ENCODE measurements at places on chromosomes 7 and 10.

GRCh38 chr10:44064987-44065787, 319.7 kb downstream of the CXCL12 start:
- no peak for DNase-seq

GRCh38 chr10:130463876-130464364, 327.7 kb downstream of the GLRX3 start:
- DNase-seq, result no peak

DNA sequence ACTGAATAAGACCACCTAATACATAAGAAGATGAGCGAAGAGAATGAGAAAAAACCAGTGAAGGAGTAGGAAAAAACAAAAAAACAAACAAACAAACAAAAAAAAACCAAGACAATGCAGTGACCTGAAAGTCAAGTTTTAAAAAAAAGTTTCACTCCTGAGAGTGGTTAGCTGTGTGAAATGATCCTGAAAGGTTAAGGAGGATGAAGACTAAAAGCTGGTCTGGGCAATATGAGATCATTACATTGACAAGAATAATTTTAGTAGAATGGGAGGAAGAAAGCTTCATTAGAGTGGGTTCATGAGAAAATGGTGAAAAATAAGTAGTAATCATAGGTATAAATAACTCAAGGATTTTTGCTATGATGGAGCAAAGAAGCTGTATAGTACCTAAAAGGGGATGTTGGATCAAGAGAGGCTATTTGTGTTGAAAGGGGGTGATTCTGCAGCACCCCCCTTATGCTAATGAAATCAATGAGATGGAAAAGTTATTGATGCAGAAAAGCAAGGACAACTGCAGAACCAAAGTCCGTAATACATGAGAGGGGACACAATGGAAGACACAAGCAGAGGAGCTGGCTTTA, 80.2 kb downstream of the KMT2C start:
- DNase-seq, result no peak

DNA sequence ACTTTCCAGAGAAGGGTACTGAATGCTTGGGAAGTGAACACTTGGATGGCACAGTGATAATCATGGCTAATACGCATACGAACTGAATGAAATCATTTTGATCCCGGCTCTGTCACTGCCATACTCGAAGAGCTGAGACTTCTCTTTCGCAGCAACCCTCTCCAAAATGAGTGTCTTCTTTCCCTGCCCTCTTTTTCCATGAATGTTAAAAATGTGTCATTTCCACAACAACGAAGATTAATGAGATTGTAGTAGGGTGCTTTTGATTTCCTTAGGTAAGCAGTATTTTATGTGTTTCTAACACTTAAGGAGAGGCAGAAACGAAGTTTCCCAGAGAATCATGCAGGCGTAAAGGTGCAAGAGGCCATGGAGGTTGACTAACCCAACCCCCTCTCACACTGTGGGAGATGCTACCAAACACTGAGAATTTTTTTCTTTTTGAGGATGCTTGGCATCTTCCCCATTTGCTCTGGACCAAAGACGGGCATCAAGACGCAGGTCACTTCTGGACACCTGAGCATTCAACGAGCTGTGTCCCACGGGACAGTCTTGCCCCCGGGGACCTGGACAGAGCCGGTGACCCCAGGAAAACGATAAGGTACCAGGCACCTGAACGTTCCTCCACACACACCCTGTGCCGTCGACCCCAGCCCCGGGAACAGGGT, 823 bp downstream of the COPG2 start:
- no peak for DNase-seq

DNA sequence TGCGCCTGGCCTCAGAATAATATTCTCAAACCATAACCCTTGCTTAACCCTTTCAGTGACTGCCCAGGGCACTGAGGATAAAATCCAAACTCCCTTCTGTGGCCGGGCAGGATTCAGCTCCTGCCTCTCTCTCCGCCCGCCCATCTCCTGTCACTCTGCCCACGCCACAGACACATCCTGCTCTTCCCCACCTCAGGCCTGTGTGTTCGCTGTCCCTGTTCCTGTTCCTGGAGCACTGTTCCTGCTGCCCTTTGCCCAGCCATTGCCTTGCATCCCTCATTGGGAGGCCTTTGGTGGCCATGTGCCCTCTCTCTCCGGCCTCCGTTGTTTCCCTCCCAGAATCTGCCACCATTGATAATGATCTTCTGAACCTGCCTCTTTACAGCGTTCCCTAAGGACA, 108.8 kb downstream of the SH3PXD2A start:
- DNase-seq, result no peak

- no peak for DNase-seq
These were observed 30.8 kb downstream of the ZNF12 start for GRCh38 chr7:6675807-6676405.

DNA sequence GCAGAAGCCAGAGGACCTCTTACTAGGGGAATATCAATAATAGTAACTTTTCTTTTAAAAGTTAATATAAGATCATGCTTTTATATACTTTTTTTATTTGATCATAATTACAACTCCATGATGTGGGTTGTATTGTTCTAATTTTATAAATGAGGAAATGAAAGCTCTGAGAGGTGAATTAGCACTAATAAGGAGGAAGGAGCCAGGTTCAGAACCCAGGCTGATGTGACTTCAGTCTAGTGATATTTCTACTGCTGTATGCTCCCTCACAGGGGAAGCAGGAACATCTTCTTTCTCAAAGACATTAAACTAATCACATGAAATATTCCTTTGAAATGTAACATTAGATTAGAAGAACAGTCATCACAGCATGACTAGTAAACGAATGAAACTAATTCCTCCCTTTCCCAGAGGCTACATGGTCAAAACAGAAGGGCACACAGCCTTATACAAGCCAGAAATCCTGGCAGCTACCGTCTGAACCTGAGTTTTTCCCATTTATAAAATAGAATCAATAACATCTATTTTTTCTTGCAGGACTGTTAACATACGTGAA, 81.4 kb upstream of the GJD4 start:
- no peak for DNase-seq

GRCh38 chr10:83995738-83996331, 143.5 kb upstream of the GHITM start:
- no peak for DNase-seq

- no peak for DNase-seq
These were observed 6.1 kb downstream of the CCDC3 start for GRCh38 chr10:12995425-12995861.

DNA sequence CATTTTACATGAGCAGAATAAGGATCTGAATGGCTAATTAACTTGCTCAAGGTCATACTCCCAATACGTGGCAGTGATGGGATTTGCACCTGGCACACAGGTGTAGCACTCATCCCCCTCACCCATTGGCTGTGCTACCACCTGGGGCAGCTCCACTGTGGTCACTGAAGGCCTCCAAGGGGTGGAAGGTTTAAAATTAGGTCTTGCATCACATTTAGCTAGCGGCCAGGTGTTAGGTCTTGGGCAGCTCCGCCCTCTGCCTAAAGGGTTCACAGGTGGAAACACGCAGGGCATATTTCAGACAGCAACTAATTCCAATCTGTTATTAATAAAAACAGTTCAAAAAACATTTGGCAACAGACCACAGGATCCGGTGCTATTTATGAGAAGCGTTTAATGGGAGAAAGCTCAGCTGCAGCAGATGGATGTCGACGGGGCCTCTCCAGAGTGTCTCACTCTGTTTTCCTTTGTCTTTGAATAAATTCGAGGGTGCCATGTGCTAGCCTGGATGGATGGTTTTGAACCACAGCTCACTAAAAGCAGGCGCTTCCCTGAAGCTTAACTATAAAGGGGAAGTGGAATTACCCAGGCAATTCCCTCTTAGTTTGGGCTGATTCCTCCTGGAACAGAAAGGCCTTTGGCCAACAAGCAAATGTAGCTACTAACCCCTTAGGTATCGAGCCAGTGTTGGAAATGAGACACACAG, 1017.6 kb downstream of the TYW1 start:
- DNase-seq, result no peak

DNA sequence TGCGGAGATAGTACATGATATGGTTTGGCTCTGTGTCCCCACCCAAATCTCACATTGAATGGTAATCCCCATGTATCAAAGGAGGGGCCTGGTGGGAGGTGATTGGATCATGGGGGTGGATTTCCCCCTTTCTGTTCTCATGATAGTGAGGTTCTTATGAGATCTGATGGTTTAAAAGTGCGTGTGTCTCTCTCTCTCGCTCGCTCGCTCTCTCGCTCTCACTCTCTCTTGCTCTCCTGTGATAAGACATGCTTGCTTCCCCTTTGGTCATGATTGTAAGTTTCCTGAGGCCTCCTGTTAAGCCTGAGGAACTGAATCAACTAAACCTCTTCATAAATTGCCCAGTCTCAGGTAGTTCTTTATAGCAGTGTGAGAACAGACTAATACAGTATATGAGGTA, 171.9 kb downstream of the NSUN6 start:
- DNase-seq, result no peak
